Stimulated activated CD8-positive, alpha-beta memory T cell treated with anti-CD3 and anti-CD28 coated beads, Interleukin-7, amount 100 ng/mL, for 1 hour (primary cell): ENCODE measurements at places on chromosomes 7 and 10.

DNA sequence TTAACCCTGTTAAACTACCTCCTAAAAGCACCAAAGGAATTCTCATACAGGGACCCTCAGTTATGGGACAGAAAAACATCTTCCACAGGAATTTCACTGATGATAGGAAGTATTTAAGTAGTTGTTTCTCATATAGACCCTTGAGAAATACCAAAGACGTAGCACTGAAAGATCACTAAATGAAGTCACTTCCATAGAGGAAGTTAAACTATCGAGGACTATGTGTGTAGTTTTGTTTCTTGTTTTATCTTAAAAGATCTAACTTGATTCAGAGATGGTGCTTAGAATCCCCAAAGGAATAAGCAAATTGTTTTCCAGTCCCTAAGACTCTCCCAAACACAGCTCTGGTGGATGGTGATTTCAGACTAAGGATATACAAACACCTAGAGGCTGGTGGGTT is 94.8 kb upstream of the AFAP1L2 start:
- no peak for DNase-seq

DNA sequence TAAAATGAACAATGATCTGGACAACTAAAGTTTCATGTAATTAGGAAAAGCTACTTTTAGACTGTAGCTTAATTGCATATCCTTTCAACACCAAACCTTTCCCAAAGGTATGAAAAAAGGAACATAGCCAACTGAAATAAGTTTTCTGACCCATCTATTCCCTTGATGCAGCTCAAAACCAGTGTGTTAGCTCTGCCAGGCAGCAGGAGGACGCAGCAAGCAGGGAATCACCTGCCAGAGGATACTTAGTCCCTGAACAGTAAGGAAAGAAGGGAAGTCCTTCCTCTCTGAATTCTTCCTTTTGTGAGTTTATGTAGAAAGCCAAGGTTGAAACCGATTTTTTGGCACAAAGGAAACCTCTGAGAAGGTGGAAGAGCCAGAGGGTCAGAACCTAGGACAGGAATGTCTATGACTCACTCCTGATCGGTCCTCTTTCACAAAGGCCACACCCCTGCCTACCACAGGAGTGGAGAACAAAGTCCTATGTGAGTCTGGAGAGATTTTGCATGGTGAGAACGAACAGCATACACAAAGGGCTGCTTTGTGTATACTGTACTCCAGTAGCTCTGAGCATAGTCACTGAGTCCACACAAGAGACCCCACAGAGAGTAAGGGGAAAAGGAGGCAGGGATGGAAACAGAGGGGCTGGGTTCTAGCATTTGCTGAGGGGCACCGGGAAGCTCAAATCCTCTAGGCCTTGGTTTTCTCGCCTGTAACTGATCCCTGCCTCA is 68.8 kb upstream of the GSDME start:
- no peak for DNase-seq

DNA sequence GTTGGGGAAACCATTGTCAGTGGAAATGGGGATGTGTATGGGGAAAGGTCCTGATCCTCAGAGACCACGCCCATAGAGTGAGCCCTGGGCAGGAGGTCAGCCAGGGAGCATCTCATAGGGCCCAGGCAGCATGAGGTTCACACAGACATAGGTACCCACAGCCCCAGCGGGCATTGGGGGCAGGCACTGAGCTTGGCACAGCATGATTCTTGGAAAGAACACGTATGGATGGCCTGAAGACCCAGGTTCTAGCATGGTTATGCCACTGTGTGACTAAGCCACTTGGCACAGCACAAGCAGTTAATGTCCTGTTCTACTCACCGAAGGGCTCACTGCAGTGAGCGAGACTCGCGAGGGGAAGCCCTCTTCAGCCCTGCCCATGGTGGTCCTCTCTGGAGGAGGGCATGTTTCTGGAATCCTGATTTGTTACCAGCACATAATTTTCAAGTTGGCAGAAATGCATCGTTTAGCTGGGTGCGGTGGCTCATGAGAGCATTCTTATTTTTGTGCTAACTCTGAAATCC is 125.2 kb downstream of the UBE2H start:
- no peak for DNase-seq

DNA sequence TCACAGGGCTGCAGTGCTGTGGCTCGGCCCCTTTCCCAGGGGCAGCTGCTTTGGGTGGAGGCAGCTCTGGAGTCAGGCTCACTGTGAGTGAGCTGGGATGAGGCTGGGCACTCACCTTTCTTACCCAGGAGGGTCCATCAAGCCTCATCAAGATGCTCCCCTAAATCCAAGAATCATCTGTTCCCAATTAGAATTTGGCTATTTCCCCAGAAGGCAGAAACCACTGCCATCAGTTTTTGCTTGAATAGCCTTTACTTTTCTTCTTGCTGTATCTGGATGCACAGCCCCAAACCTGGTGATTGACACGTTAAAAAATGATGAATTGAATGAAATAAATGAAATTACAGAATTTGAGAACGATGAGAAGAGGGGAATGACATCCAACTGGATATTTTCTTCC is 74.3 kb upstream of the LYZL1 start:
- no peak for DNase-seq

- no peak for DNase-seq
These were observed 230.7 kb downstream of the SNX13 start for GRCh38 chr7:17709599-17709998.
